ENCODE measurements at places on chromosomes 1 and 21.

GRCh38 chr1:182998482-182998881, 24.7 kb upstream of the LAMC1 start:
- DNase-seq: no peak

GRCh38 chr1:42979896-42980800, 21.5 kb upstream of the SLC2A1 start:
- no peak for DNase-seq

DNA sequence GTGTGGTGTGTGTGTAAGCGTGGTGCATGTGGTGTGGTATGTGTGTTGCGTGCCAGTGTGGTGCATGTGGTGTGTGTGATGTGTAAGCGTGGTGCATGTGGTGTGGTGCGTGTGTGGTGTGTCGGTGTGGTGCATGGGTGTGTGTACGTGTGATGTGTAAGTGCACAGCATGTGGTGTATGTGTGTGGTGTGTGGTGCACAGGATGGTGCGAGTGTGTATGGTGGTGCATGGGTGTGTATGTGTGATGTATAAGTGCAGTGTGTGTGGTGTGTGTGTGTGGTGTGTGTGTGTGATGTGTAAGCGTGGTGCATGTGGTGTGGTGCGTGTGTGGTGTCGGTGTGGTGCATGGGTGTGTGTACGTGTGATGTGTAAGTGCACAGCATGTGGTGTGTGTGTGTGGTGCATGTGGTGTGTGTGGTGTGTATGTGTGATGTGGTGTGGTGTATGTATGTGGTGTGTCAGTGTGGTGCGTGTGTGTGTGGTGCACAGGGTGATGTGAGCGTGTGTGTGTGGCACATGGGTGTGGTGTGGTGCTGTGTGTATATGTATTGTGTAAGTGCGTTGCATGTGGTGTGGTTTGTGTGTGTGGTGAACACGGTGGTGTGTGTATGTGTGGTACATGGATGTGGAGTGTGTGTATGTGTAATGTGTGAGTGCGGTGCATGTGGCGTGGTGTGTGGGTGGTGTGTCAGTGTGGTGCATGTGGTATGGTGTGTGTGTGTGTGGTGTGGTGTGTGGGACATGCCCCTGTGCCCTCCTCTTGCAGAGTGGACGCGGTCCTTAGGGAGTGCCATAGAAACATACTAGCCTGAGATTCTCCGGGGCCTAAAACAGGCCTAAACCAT, 1.1 kb upstream of the C2CD2 start:
- no peak for DNase-seq

DNA sequence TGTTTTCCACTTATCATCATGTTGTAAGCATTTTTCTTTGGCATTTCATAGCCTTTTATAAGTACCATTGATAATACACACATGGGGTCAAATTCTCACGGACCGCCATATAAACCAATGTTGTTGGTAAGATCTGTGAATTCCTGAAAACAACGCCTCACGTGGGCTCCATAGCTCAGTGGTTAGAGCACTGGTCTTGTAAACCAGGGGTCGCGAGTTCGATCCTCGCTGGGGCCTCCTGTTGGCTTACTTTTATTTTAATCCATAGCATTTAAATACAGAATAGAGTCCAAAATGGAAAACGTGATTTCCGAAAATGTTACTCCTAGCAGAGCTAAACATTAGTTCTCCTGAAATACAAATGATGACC, 83.1 kb downstream of the HHIPL2 start:
- peak; percentile 73 for DNase-seq

GRCh38 chr1:3905953-3906671, 6.0 kb upstream of the C1orf174 start:
- DNase-seq: no peak

DNA sequence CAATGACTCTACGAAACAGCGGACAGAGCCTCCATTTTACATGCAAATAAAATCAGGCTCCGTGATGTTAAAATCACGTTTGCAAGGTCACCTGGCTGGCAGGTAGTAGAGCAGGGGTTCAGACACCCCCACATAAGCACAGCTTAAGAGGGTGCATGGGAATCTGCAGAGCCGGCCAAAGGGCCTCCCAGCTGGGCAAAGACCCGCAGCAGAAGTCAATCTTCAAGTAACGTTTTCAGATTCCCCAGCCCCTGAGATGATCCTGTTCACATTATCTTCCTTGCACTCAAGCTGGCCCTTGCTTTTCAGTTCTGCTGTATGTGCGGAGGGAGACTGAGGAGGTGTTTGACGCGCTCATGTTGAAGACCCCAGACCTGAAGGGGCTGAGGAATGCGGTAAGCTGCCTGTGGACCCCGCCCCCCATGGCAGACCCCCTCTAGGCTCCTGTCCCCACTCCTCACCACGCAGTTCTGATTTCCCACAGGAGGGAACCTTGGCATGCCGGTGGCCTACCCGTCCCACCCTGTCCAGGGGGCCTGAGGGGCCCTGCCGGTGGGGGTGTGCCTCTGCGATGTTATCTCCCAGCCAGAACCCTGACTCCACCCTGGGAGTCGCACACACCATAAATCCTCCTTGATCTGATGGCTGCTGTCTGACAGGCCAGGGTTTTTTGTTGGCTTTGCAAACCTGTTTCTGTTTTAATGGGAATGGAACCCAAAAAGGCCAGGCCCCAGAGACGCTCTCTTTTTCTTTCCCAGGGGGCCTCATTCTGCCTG, 28.2 kb downstream of the GRHL3 start:
- no peak for DNase-seq

GRCh38 chr1:209747580-209748262, 8.1 kb upstream of the TRAF3IP3 start:
- peak; percentile 91 for DNase-seq

DNA sequence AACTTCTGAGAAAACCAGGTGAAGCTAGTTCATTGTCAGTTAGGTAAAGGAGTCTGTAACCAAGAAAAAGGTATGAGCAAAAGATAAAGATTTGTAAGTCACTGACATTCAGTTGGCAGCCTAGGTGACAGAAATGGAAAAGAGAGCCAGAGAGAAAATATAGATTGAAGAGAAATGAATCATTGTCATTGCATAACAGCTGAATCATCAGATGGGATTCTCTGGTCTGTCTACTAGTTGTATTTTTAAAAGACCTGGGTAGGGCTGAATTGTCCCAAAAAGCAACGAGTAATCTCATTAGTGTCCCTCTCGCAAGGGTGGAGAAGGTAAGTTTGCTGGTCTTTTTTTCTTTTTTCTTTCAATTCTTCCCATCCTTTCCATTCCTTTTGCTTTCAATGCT, 36.6 kb downstream of the PTGS2 start:
- no peak for DNase-seq

- DNase-seq: no peak
Measured at GRCh38 chr1:207145401-207146058, 41.5 kb downstream of the C4BPA start.

GRCh38 chr1:63004868-63005267, 220.9 kb downstream of the ATG4C start:
- no peak for DNase-seq

DNA sequence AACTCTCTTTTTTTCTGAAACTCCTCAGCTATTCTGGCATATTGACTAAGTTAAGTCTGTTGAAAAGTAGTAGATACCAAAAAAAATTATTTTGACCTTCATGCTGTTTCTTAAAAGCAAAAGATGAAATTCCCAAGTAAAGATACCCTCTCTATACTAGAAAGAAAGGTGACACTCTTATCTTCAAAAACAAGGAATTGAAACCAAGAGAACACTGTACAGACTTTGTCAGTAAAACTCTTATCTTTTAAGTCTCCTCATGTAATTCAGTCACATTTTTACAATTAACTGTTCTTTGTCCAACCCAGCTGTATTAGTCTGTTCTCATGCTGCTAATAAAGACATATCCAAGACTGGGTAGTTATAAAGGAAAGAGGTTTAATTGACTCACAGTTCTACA, 496.2 kb downstream of the LTN1 start:
- no peak for DNase-seq

GRCh38 chr1:165815725-165816124, 11.7 kb upstream of the UCK2 start:
- no peak for DNase-seq

DNA sequence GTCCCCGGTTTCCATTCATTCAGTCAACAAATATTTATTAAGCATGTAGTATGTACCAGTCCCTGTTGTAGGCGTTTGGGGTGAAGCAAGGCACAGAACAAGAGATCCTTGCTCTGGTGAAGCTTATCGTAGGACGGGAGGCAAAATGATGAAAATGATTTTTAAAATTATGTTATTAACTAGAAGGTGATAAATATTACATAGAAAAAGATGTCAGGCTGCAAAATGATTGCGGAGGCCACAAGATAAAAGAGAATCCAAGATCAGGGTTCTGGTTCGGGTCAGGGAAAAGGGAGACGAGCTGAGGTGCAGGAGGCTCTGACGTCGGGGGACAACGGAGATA, 602 bp upstream of the CGN start:
- DNase-seq: peak; percentile 3

DNA sequence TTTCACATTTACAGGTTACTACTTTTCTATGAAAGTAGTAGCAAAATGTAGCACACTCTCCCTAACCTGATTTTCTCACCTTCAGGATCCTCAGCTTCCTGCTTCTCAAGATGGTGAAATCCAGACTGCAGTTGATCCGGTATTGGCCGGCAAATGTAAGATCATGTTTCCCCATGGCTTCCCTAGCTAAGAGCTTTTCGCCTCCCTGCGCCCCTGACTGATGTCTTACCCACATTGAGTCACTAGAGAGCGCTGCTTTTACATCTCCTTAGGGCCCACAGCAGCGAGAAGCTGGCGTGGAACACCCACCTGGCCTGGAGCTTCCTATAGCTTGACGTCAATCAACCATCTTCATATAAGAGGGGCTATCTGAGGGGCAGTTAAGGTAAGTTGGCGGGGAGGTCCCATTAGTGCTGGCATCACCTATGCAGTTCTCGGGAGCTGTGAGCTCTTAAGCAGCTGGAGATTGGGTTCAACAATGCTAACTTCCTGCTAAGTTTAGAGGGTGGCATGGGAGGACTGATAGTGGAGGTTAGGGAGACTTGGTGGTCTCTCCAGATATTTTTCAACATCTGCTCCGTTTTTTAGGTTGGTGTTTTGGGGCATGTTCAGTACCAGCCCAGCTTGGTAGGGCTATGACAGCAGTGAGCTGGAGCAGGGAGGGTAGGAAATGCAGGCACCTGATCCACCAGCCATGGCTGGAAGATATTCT, 5.5 kb downstream of the PTPN7 start:
- DNase-seq: peak; percentile 68

DNA sequence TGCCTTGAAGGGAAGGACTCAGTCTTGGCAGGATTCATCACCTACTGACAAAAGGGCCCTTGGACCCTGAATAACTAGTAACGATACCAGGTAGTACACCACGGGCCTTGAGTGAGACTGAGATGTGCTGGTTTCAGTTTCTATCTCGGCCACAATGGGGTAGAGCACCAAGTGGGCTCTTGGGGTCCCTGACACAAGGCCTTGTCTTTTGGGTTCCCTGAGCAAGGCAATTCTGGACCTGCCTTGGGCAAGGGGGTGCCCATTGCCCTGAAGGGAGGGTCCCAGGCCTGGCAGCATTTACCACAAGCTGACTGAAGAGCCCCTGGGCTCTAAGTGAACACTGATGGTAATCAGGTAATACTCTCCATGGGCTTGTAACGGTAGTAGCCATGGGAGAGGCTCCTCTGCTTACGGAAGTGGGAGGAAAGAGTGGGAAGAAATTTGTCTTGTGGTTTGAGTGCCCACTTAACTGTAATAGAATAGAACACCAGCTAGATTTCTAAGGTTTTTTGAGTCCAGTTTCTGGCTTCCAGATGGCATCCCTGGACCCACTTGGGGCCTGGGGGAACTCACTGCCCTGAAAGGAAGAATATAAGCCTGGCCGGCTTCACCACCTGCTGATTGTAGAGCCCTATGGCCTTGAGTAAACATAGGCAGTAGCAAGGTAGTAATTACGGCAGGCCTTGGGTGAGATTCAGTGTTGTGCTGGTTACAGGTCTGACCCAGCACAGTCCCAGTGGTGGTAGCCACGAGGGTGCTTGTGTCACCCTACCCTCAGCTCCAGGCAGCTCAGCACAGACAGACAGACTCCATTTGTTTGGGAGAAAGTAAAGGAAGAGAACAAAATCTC, 58.5 kb downstream of the WDR4 start:
- no peak for DNase-seq

DNA sequence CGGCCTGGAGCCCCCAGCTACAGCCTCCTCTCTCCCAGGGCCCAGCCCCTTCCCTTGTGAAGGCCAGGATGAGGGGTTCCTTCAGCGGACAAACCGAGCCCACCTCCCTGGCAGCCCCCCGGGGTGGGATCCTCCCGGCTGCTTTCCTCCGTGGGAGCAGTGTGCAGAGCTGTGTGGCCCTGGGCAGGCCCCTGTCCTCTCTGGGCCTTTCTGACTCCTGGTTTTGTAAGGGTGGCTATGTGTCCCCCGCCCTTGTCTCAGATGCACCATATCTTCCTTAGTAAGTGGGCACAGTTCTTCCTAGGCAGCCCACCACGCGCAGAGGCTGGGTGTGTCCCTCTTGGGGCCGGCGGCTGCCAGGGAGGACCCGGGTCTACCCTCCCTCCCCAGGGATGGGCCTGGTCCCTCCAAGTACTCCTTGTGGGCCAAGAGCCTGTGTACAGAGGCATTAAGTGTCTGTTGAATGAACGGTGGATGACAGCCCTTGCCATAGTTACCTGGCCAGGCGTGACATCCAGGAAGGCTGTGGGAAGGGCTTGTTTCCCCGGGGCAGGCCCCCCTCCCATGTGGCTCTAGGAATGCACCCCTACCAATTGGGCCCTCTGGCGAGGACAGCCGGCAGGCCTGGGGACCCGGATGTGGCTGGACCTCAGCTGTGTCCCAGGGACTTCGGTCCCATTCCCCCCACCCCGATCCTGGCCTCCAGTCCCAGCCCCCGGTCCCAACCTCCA, 3.8 kb downstream of the SMIM1 start:
- no peak for DNase-seq

- no peak for DNase-seq
Measured at GRCh38 chr1:165527251-165528007, 16.4 kb upstream of the LRRC52 start.

DNA sequence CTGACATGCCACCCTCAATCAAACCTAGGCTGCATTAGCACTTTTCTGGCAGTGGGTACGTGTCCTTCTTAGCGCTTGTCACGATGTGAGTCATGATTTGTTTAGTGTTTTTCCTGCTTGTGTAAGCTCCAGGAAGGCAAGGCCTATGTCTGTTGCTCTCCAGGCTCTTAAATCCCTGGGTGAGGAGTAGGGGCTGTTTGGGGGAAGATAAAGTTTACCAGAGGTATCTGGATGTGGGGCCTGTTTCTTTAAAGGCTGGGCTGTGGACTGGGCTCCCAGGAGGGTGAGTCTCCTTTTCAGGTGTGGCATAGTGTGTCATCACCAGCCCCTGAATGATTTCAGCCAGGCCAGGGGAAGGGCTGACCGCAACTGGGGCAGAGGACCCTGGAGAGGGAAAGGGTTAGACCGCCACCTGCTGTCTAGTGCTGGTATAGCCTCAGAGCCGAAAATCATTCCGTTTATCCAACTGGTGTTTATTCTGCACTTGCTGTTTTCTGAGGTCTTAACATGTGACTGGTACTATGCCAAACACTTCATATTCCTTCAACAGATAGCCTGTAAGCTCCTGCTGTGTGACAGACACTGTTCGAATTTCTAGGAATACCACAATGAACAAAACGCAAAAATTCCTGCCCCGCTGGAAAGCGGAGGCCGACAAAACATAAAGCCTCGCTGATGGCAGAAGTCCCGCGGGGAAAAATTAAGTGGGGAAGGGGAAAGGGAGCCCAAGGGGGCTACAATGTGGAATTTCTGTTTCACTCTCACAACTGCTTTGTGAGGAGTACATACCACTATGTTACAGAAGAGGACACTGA, 9.7 kb downstream of the SERINC2 start:
- peak; percentile 67 for DNase-seq

GRCh38 chr1:40897513-40897912, 35.4 kb upstream of the CITED4 start:
- DNase-seq: no peak
